ENCODE measurements at places on chromosomes 7 and 10.

GRCh38 chr7:120218712-120219111 lies 54.3 kb upstream of the KCND2 start:
- DNase-seq, result no peak

- DNase-seq, result no peak
Measured at GRCh38 chr10:79055892-79056291, 12.9 kb upstream of the ZMIZ1 start.

GRCh38 chr7:68823996-68824780 lies 774.1 kb upstream of the AUTS2 start:
- no peak for DNase-seq

DNA sequence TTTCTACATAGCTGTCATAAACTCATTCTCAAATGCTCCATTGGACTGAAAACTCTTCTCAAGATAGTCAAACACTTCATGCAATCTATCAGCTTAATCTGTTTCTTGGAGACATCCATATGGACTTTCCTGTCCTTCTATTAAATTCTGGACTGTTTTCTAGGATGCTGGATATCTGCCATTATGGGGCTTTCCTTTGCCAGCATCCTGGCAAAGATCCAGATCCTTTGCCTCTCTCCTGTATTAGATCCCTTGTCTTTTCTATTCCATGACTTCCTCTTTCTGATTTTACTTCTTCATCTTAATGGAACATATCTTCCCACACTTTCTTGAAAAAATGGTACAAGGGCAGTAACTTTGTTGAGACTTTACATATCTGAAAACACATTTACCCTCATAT lies 35.9 kb upstream of the SKAP2 start:
- no peak for DNase-seq

GRCh38 chr7:69388452-69389137 lies 209.7 kb upstream of the AUTS2 start:
- DNase-seq, result no peak

DNA sequence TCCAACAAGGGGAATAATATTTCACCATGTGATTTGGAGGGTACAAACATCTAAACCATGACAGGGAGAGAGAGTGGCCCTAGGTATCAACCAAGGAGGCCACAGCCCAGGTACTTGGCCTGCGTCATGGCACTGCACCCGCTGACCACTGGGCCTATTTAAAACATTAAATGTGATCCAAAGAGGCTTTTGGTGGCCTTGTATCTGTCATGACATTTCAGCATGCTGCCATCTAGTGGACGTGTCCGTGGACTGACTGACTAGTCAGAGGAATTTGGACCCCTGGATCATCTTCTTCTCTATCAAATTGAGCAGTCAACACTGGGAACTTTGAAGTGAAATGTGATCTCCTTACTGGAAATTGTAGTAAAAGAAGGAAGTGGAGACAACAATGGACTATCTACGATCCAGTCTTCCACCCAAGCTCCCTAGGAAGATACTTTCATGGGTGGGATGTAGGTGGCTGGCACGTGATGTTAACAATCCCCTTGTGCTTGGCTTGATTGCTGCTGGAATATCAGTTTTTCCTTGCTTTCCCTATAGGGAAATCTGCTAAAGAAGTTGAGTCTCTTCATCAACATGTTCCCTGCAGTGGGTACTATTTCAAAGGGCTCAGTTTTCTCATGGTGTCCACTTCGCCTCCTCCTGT lies 24.6 kb upstream of the ITGA8 start:
- peak; percentile 56 for DNase-seq

DNA sequence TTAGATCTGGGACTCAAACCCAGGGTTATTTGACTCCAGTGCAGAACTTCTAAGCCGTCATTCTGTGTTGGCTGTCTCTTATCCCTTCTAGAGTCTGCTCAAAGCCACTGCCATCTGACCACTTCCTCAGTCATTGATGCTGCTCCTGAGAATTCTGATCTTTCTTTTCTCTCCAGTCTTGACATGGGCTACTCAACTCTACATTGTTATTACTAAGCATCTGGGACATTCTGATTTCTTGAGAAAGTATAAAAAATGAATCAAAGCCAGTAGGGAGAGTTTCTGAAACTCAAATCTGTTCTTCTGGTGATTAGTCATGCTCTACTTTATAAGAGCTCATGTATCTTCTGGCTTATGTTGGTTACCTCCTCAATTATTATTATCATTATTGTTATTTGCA lies 48.7 kb downstream of the ANK3 start:
- no peak for DNase-seq

GRCh38 chr10:110797416-110797815 lies 74.3 kb upstream of the PDCD4 start:
- no peak for DNase-seq

- DNase-seq, result peak; percentile 73
Measured at GRCh38 chr10:44385026-44385695, at the start of gene CXCL12. Gene CXCL12 (minus strand): TSS chr10:44385097. CDS start chr10:44385005, 92 bp downstream.

GRCh38 chr7:30761214-30762156 lies 9.6 kb downstream of the INMT start:
- no peak for DNase-seq

DNA sequence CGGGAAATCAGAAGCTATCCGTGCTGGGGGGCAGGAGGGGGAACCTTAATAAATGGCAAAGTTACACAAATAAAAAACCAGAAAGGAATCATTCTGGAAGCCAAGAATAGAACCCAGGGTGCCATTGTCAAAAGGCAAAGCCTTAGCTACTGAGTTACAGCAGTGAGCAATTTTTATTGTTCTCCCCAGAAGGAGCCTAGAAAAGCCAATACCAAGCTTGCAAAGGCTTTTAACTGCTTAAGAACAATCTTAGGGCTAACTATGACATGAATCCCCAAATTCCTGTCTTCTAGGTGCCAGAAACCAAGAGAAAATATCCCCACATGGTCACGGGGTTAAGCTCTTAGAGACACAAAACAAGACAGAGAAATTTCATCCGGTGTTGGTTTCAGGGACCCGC lies 482.7 kb downstream of the CCSER2 start:
- no peak for DNase-seq

DNA sequence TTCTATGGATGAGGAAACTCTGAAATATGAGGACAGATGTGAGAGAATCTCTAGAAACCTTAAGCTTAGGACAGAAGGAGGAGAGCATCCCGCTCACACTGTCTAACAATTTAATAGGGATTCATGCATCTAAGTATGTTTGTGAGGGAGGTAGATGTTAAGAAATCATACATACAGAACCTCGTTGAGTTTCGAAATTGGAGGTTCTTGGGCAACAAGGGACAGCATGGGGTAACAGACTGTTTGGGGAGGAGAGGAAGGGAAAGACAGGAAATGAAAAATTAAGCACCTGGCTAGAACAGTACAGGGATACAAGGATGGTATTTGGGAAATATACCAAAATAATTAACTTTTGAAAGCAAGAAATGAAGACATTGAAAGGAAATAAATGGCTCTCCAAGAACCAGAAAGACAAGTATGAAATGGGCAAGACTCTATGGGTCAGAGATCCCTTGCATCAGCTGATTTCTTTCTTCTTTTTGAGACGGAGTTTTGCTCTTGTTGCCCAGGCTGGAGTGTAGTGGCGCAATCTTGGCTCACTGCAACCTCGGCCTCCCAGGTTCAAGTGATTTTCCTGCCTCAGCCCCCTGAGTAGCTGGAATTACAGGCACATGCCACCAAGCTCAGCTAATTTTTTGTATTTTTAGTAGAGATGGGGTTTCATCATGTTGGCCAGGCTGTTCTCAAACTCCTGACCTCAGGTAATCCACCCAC lies 207.9 kb downstream of the CTNNA3 start:
- DNase-seq, result no peak

DNA sequence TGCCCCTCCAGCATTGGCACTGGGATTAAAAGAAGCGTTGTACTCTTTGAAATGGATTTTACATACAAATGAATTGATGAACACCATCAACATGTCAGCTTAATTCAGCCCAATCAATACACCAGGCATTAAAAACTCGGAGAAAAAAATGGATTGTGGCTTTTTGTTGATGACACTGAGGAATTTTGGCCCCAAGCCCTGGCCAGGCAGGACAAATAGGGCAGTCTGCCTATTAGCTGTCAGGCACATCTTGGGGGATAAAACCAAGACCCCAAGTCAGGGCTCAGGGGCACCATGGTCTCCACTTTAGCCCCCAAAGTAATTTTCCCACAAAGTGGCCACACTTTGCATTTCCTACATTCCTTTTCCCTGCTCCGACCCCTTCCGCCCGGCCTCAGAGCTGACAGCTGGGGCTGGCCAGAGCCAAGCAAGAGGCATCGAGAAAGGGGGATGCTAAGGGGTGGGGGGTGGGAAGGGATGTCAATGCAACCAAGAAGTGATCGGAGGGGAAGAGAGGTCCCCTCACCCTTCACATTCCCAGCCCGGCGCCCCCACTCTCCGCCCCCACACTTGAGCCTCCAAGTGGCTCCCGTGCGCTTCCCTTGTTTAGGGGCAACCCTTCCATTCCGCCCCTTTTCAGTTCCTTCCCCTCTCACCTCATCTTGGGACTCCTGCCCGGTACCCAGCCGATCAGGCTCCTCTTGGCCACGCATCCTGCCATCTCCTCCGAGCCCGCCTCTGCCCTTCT lies 711 bp downstream of the HIP1 start:
- DNase-seq, result peak; percentile 67

GRCh38 chr10:93821051-93821772 lies 63.5 kb downstream of the LGI1 start:
- DNase-seq, result no peak

DNA sequence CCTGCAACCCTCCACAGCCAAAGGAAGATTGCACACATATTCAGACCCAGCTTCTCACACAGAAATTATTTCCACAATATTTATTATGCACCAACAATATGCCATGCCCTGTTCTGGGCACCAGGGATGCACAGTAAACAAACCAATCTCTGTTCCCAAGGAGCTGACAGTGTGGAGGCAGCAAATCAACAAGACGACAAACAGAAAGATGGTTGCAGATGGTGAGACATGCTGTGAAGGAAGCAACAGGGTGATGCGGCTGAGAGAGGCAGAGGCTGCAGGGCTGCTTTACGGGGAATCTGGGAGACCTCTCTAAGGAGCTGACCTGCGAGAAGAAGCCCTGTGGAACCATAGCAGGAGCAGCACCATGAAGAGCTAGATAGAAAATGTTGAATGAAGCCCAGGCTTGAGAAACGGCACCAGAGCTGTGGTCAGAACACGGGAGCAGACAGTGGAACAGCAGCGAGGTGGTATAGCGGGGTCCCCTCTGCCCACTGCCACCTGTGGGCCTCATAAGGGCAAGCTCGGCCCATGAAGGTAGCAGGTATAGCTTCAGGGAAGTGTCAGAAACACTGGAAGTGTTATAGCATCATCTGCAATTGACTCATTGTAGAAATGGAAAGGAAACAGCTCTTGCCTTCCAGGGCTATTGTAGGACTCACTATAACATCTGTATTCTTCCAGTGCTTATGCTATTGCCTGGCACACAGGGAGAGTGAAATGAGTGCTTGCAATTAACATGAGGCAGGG lies 17.4 kb downstream of the RBP3 start:
- DNase-seq, result no peak

DNA sequence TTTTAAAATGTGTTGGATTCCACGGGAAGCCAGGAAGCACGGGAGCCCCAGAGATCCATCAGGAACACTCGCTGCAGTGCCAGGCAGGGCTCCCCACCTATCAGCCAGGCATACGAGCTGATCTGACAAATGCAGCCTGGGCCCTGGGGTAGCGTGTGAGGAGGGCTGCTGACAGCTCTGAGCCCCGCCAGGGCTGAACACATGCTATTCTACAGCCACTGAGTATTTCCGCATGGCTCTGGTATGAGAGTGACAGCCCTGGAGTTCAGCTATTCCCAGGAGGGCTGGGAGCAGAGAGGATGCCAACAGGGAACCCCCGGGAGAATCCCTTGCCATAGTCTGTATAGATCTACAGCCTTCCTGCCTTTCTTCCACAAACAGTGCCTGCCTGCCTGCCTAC lies 237.3 kb upstream of the ZMIZ1 start:
- DNase-seq, result no peak

- no peak for DNase-seq
Measured at GRCh38 chr10:132238371-132239125, 51.8 kb downstream of the DPYSL4 start.

- no peak for DNase-seq
Measured at GRCh38 chr10:114753126-114753525, 68.5 kb upstream of the FHIP2A start.

DNA sequence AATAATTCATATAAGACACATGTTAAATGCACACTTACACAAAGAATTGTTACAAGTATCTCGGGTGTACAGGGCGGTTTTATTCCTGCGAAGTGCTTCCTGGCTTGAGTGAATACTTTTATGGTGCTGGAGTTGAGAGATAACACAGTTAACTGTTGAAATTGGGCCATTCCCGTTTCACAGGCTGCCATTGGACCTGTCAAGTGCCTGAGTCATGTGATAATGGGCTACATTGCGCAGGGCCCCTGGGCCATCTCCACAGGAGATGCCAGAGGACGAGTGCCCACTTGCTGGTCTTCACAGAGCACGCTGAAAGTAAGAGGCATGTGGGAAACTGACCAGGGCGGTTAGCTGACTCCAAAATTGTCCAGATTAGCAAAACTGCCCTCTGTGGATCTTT lies 4.8 kb downstream of the FBH1 start:
- DNase-seq, result no peak

DNA sequence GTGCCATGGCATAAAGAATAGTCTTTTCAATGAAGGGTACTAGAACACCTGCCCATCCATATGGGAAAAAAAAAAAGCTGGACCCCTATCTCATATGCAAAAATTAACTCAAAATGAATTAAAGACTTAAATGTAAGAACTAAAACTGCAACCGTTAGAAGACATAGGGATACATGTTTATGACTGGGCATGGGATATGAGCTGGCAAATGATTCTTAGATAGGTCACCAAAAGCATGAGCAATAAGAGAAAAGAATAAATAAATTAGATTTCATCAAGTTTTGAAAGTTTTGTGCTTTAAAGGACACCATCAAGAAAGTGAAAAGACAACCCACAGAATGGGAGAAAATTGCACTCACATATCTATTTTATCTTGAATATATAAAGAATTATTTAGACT lies 222.0 kb downstream of the ADK start:
- DNase-seq, result no peak

DNA sequence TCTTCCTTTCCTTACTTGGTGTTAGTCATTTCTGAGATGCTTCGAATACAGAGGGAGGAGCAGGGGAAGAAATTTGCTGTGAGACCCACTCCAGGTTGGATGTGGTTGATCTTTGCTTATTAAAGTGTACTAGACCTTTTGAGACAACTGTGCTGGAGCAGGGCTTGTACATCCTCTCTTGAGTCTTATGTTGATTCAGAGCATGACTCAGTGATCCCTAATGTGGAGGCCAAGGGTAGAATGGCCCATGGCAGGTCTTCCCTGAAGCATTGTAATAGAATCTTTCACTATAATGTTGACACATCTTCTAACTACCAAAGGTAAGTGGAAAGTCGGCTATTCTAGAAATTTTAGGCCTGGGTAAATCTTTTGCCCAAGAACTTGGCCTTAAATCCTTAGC lies 17.0 kb upstream of the SFR1 start:
- DNase-seq, result no peak
